ENCODE measurements at places on chromosomes 13 and 19. TPM values are rescaled to one million over a fixed set of nuclear protein-coding genes. Genes with fewer than 3 reads are reported as not detected.

The TEX29 gene
- total RNA-seq, result not detected

The MARK4 gene
- 11.0 TPM for total RNA-seq

The IZUMO1 gene
- total RNA-seq, result not detected

The CASP14 gene
- not detected for total RNA-seq

The MYH14 gene
- not detected for total RNA-seq

The ZNF627 gene
- total RNA-seq, result 18.8 TPM

The FPR1 gene
- 10.9 TPM for total RNA-seq

The PTH2 gene
- total RNA-seq, result not detected

The LCP1 gene
- total RNA-seq, result not detected

The CEACAM8 gene
- total RNA-seq, result not detected

The SCN1B gene
- 2.3 TPM for total RNA-seq

DNA sequence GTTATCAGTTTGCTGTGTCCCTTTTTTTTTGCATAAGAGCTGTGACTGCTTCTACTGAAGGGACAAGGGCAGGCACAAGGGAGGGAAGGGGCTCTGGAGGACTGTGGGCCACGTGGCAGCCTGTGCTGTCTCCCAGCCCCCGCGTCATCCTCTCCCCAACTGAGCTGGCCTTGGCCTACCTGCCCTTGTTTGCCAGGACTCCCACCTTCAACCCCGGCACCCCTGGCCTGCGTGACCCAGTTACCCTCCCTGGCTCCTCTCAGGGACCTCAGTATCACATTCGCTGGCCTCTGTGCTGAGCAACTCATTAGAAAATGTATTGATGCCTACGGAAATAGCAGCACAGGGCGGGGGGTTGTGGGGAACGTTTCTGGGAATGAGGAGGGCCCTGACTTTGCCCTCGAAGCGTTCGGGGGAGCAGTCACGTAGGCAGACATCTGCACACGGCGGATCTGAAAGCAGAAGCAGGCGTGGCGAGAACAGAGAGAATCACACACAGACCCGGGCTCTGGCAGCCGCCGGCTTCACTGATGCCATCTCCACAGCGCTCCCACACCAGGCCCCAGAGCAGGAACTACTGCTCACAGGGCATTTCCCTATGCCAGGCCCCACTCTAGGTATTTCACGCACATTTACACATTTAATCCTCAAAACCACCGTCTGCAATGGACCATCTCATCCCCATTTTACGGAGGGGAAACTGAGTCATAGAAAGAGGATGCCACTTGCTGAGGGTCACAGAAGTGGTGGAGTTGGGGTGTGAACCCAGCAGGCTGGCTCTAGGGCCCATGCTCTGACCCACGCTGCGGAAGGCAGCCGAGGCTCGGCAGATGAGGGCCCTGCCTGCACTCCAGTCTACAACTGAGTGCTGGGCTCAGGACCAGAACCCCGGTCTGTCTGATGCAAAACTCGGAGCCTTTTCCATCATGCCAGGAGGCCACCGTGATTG is 5.7 kb upstream of the ATF5 start:
- DNase-seq, result no peak

DNA sequence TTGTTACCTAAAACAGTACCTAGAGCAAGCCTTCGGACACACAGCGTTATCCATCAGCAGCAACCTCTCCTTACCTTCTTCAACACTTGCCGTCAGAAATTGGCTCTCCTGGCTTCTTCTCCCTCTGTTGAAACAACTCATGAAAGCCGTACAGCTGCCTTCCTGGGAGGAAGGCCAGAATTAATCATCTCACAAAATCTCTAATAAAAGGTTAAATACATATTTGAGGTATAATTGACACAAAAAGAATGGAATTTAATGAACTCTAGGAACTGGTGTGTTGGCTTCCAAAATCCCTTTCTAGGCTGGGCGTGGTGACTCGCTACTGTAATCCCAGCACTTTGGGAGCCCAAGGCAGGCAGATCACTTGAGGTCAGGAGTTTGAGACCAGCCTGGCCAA is 37.3 kb upstream of the GTF2F2 start:
- peak; percentile 84 for DNase-seq

- no peak for DNase-seq
Measured at GRCh38 chr13:91572944-91573598, 174.7 kb downstream of the GPC5 start.

- no peak for DNase-seq
Measured at GRCh38 chr13:92602560-92602959, 624.0 kb upstream of the GPC6 start.

GRCh38 chr13:30147015-30147414 is 160.3 kb downstream of the KATNAL1 start:
- DNase-seq, result no peak

GRCh38 chr13:27665333-27665732 is 43.6 kb downstream of the POLR1D start:
- DNase-seq, result no peak

DNA sequence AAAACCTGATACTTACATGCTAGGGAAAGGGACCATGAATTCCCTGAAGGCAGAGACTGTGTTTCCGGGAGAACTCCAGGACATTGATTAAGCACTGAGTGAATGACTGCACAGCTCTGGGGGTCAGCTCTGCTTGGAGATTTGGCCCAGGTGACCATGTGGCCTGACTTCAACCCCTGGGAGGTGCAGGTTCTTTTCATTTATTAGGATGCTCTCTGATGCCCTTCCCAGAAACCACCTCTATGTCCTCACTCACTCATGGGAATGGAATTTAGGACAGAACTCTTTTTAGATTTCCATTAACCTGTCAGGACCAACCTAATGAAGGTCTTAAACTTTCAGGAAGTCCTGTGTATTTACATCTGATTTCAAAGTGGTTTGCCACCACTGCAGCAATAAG is 393.3 kb upstream of the ARGLU1 start:
- DNase-seq, result no peak

DNA sequence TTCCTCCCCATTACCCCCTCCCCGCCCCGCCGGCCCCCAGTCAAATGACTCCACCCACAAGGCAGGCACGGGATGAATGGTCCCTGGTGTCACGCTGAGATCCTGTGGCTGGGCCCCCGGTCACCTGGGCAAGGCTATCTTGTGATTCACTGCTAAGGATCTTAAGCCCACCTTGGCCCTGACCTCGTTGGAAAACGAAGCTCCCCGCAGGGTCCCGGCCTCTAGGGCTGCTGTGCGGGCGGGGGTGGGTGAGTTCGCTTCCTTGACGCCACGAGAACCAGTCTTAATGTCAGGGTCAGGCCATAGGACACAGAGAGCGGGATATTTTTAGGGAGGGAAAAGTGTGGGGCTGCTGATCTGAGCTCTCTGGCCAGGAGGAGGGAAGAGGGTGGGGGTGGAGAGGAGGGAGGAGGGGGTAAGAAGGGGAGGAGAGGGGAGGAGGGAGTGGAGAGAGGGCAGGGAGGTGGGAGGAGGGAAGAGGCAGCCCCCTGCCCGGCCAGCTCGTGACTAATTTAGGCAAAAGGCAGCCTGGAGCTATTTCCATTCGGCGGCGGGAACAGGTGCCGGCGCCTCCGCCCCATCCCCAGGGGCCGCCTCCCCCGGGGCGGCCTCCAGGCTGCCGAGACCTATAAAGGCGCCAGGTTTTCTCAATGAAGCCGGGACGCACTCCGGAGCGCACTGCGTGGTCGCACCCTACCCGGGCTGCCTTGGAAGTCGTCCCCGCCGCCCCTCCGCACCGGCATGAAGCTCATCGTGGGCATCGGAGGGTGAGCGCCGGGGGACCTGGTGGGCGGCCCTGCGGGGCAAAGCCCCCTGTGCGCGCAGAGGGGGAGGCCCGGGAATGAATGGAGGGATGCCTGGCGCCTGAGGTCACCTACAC is at the start of gene NMRK2:
NMRK2 (plus strand) TSS at position 139 of the 880 bp plus-strand sequence; CDS start at position 742, 603 bp downstream.
- no peak for DNase-seq

- no peak for DNase-seq
Measured at GRCh38 chr13:26695360-26695705, 65.3 kb downstream of the GPR12 start.

DNA sequence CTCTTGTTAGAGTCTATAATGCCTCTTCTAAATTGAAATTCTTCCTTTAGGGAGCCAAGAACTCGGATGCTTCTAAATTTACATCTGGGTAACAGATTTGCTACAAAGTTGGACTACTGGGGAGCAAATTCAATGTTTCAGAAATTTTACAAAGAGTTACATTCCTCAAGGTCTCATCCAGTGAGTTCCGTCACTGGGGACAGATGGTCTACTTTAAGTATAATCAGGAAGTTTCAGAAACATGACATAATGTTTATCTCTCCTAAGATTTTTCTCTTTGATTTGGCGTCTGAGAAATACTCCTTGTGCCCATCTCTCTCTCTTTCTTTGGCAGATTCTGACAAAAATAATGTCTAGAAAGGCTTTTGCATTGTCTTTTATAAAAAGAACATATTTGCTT is 81.5 kb upstream of the MBNL2 start:
- DNase-seq, result no peak

DNA sequence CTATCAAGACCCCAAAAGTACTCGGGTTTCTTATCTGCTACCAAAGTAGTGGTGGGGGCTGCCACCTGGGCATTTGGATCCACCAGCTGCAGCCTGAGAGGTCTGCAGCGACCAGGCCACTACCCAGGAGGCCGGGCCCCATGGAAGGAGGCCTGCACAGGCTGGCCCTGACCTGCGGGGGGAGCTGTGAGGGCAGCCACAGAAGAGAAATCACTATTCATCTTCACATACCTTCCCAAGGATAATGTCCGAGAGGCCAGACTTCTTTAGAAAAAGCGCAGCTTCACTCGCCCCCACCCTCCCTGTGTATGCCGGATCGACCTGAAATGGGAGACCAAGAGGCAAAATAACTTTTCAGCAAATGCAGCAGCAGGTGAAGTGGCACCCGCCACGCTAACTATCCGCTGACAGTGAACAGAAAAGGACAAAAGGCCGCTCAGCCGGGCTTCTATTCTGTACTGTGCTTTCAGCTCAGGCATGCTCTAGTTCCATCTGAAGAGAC is 30.1 kb downstream of the EPS15L1 start:
- DNase-seq, result no peak

- no peak for DNase-seq
Measured at GRCh38 chr13:55572408-55572807, 1568.3 kb upstream of the PRR20A start.

DNA sequence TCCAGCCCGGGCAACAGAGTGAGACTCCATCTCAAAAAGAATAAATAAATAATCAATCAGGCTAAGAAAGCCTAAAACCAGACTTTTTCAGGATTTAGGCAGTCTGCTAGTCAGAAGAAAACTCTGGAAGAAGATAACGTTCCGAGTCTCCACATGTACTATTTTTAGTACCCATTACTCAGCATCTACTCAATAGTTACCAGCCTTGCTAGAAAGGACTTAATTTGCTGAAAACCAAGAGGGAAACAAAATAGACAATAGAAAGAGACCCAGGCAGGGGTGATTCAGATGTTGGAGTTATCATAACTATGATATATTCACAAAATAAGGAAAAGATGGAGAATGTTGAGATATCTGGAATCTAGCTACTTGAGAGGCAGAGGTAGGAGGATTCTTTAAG is 3.6 kb upstream of the LIN7B start:
- DNase-seq, result peak; percentile 46

- no peak for DNase-seq
Measured at GRCh38 chr19:9786342-9786741, 17.8 kb upstream of the ZNF846 start.

- no peak for DNase-seq
Measured at GRCh38 chr19:45895519-45895972, 6.9 kb downstream of the MYPOP start.

DNA sequence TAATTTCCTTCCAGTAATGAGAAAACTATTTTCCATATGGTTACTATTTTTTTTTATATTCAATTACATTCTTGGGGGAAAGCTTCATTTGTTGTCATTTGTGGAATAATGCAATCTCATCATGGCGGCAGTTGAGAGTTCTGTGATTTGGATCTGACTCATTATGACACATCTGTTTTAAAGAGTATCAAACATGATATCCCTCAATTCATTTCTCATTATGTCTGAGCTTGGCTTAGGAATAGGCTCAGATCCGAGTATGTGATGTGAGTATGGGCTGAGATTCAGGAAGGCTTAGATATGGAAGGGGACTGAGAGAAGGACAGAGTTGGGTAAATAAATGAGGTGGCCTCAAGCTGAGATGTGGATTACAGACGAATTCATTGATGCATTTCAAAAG is 64.4 kb downstream of the POSTN start:
- DNase-seq, result peak; percentile 88

DNA sequence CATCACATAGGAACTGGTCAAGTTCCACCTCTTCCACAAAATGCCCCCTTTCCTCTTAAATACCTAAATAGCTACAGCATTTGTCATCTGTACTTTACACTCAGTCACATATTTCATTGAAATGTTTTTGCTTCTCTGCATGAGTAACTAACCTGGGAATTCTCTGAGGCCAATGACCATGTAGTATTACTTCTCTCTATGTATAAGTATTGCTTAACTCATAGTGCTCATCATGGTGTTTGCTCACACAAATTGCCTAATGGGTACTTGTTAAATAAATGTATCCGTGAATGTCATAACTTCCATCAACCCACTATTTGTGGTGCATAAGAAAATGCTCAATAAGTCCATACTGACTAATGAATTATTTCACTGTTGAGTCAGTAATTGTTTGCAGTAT is 115.5 kb downstream of the FGF14 start:
- peak; percentile 64 for DNase-seq

DNA sequence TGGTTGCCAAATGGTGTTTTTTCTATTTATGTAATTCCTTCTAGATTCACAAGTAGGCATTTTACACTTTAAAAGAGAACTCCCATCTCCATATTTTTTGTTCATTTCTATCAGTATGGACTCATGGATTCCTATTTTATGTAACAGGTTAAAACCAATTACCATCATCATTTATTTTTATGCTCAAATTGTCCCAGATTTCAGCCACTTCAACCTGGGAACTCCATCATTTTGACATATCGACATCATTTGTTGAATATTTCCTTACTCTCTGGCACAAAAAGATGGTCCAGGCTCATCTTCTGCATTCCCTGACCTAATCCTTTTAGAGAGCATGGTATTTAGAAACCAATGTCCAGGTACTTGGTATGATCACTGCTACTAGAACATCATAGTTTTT is 79.9 kb downstream of the VWA8 start:
- DNase-seq, result no peak

- peak; percentile 92 for DNase-seq
Measured at GRCh38 chr13:20824762-20825476, 51.2 kb upstream of the EEF1AKMT1 start.

GRCh38 chr19:43596842-43597461 is 557 bp downstream of the ZNF576 start:
- no peak for DNase-seq

DNA sequence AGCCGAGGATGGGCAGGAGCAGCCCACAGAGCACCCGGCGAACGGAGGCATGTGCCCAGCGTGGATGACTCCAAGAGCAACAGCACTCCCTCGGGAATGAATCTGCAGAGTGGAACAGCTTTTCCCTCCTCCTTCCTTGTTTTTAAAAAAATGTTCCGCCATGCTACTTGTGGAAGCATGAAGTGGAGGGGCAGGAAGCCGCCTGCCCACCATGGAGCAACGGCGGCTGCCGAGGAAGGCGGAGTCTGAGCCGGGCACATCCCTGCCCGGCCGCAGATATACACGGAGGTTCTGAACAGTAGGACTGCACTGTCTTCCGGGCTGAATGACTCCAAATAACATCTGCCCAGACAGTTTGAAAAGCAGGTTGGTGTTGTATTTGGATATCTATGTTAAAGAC is 65.2 kb downstream of the SOX1 start:
- DNase-seq, result no peak

GRCh38 chr13:39600766-39601165 is 2.2 kb downstream of the LHFPL6 start:
- peak; percentile 17 for DNase-seq

- no peak for DNase-seq
Measured at GRCh38 chr13:39350461-39350881, 252.5 kb downstream of the LHFPL6 start.
